CD4-positive, alpha-beta T cell (primary cell): ENCODE measurements at places on chromosomes 3 and 15.

- no peak for DNase-seq
Measured at GRCh38 chr15:79948095-79948695, 22.8 kb downstream of the BCL2A1 start.

GRCh38 chr15:49847423-49848281 is 226.8 kb downstream of the DTWD1 start:
- no peak for DNase-seq

DNA sequence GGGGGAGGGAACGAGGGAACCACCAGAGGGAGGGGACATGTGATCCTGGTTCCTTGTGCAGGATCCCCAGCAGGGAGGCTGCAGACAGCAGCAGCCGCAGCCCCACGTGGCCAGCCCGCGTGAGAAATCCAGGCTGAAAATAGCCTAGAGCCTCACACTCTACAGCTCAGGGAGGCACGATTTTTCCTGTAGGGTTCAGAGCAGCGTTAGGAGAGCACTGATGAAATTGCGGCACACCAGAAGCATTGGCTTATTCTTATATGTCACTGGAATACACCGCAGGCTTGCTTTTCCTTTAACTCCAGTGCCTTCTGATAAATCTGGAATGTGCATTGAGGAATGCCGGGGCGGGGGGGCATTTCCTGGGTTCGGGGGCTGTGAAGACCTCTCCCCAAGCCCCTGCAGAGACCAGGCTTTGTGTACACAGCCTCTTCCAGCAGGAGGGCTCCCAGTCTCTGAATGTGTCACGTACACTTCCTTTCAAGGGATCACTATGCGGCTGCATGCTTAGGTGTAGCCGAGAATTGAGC is 193.0 kb downstream of the ATP10A start:
- DNase-seq, result no peak

GRCh38 chr3:149362366-149362765 is 15.1 kb downstream of the TM4SF1 start:
- DNase-seq, result no peak

DNA sequence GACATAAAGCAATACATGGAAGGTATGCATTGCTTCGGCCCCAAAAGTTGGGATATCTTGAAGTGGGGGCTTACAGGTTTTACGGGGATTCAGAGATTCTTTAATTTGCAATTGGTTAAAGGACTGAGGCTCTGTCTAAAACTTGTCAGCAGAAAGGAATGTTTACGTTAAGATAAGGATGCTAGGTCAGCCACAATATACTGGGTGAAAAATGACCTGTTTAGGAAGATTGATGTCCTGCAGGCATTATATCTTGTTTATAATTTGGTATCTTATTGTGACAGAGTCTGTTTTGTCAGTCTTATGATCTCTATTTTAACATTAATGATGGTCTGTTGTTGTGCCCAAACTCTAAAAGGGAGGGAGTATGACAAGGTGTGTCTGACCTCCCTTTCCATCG is 15.3 kb upstream of the CCNDBP1 start:
- no peak for DNase-seq

- DNase-seq, result no peak
Measured at GRCh38 chr3:126284258-126284904, 72.8 kb downstream of the KLF15 start.

- no peak for DNase-seq
Measured at GRCh38 chr15:64521726-64522164, 61.4 kb downstream of the ZNF609 start.

DNA sequence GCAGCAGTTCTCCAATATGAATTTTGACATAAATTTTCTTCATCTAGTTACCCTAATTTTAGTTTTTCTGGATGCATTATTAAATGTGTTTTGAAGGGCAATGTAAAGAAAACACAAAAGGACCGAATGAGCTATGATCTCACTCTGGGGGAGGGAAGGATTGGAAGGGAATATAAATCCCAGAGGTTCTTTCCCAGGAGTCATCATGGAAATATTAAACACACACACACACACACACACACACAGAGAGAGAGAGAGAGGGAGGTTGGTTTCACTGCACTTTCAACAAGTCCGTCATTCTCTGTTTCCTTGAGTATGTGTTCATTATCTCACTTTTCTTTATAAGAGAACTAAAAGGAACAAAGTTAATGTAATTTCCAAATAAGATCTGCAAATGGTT is 70.7 kb upstream of the DCBLD2 start:
- DNase-seq, result no peak

GRCh38 chr15:86157606-86158293 is 78.1 kb downstream of the AGBL1 start:
- DNase-seq, result no peak

GRCh38 chr3:179265875-179266274 is 15.0 kb upstream of the KCNMB3 start:
- DNase-seq, result no peak

DNA sequence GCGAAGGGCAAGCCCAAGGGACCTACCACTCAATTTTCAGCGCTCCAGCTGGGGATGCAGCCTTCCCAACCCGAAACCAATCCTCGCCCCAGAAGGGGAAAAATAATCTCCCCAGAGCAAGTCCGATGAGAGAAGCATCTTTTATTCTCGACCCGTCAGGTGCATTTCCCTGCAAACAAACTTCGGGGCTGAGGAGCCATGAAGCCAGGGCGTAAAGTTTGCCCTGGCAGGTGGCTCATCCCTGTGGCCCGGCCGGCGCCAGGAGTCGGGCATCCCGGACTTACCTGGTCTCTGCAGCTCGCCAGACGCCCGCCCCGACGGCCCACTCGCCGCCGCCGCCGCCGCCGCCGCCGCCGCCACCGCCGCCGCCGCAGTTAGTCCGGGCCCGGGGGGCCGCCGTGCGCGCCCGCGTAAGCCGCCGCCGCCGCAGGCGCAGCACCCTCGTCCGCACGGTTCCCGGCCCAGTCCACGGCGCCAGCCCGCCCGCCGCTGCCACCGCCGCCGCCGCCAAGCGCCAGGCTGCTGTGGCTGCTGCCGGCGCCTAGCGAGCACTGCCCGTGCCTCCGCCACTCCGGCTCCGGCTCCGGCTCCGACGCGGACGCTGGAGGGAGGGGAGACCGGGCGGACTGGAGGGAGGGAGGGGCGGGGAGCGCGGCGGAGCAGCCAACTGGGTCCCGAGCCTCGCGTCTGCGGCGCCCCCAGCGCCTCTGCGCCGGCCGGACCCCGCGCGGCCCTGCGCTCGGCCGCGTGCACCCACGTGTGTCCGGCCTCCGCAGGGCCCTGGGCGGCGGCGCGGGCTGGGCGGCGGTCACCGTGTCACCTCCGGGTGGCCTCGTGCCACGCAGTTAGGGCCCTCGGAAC is at the start of gene CNTN3:
Gene CNTN3, minus strand, starts transcription at position 553 of the 861 bp plus-strand sequence. CDS start 93,547 bp downstream, outside the sequence.
- DNase-seq, result no peak

GRCh38 chr3:47419083-47420043 is 38.5 kb downstream of the PTPN23 start:
- DNase-seq, result no peak

GRCh38 chr3:45143673-45144671 is 2.2 kb downstream of the CDCP1 start:
- no peak for DNase-seq

DNA sequence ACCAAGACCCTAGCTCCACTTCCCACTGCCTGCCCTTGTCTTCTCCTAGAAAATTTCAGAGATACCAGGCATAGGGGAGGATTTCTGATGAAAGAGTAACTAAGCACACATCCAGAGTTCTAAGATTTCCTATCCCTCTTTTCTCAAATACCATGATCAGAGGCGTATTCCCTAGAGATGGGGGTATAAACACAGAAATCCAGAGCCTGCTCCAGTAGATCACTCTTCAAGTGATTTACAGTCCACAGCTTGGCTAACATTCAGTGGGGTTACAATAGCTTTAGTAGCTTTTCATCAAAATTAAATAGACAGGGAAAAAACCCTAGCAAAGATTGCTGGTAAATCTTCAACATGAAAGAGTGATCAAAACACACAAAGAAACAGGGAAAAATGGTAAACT is 800.7 kb upstream of the GRM7 start:
- DNase-seq, result no peak

- no peak for DNase-seq
Measured at GRCh38 chr3:45261333-45262110, 35.4 kb upstream of the TMEM158 start.

DNA sequence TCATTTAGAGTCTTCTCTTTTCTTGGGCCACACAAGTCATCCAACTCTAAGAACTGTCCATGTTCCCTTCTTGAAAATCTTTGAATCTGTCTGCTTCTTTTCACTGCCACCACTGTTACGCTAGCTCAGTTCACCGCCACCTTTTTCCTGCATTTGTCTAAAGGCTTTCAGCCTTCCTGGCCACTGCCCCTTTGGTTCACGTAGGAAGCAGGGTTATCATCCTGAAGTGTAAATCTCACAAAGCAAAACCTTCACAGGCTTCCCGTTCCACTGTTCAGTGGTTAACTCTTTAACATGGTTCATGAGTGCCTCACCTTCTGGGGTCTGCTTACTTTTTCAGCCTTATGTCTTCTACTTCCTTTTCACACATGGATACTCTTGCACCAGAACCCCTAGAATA is 26.3 kb upstream of the CCDC39 start:
- DNase-seq, result no peak

- no peak for DNase-seq
Measured at GRCh38 chr3:71247958-71248335, 335.6 kb downstream of the FOXP1 start.

GRCh38 chr3:138256022-138256421 is 68.9 kb downstream of the ARMC8 start:
- DNase-seq, result no peak

DNA sequence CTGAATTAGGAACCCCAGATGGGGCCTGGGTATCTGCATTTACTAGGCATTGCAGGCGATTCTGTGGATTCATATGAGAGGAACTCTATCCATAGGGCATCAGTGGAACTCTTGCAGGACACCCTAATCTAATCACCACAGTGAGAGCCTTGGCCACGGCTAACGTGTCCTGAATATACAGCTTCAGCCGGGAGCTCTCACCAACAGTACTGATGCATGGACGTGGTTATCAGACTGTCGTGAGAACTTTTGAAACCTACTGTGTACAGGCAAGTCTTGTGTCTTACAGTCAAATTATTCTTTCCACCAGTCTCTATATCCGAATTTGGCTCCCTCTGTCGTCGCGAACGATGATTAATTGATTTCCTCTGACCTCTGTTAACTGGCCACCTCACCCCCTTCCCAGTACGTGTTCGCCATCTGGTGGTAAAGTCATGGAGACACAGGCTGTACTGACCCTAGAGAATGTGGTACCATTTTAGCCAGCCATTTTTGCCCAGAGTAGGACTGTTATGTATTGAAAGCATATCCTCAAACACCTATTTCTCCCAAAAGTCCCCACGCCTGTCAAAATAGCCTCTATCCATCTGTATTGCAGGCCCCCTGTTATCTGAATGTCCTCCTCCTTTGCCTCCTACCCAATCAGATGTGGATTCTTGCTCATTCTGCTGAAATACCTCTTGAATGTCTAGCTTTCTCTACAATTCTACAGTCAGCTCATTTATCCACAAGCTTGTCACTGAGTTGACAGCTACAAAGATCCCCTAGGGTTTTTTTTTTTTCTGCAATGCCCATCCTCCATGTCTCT is 39.7 kb downstream of the GLDN start:
- no peak for DNase-seq

GRCh38 chr3:81789691-81790090 is 28.2 kb upstream of the GBE1 start:
- DNase-seq, result no peak

GRCh38 chr3:48538451-48538850 is 18.2 kb downstream of the PFKFB4 start:
- DNase-seq, result no peak
